ENCODE measurements at places on chromosomes 16 and 17. TPM values are rescaled to one million over a fixed set of nuclear protein-coding genes. Genes with fewer than 3 reads are reported as not detected.
A peak's percentile ranks its signal among the peaks of the same experiment; 100 is the strongest.

- H3K4me3 ChIP-seq = peak within 1 kb of the TSS; percentile 74
- no peak for DNase-seq
- peak within 1 kb of the TSS; percentile 95 for H3K27ac ChIP-seq
- peaks cover 56% of the 10 kb centered on the region for H3K4me1 ChIP-seq
- H3K27me3 ChIP-seq = no peaks in the 10 kb centered on the region
These were observed at the start of gene RHBDF1 for GRCh38 chr16:72561-73548. Gene RHBDF1, minus strand, starts transcription at chr16:72631. Its CDS starts 7,616 bp downstream, at chr16:65015.

Gene CD300H
- not detected for total RNA-seq

Gene CSH1
- total RNA-seq = not detected

- H3K4me3 ChIP-seq = no peak overlapping the region
- H3K27ac ChIP-seq = no peak overlapping the region
- H3K27me3 ChIP-seq = no peaks in the 10 kb centered on the region
- H3K4me1 ChIP-seq = no peaks in the 10 kb centered on the region
These were observed 8.2 kb upstream of the C16orf74 start for GRCh38 chr16:85759136-85759535.

GRCh38 chr16:72879846-72880245, 168.1 kb downstream of the ZFHX3 start:
- H3K27ac ChIP-seq = no peak overlapping the region
- no peaks in the 10 kb centered on the region for H3K36me3 ChIP-seq
- H3K4me3 ChIP-seq = no peak overlapping the region
- no peaks in the 10 kb centered on the region for H3K27me3 ChIP-seq
- H3K4me1 ChIP-seq = no peaks in the 10 kb centered on the region
- DNase-seq = no peak

GRCh38 chr17:42675965-42676423, 800 bp downstream of the PLEKHH3 start:
- H3K4me3 ChIP-seq = peak overlapping the region; percentile 87
- peak; percentile 75 for DNase-seq
- H3K27ac ChIP-seq = peak overlapping the region; percentile 96
- H3K4me1 ChIP-seq = peaks cover 12% of the 10 kb centered on the region
- H3K27me3 ChIP-seq = no peaks in the 10 kb centered on the region
- no peaks in the 10 kb centered on the region for H3K36me3 ChIP-seq

Gene TMEM97
- 7.5 TPM for total RNA-seq

GRCh38 chr17:72715906-72716572, 376.4 kb downstream of the SLC39A11 start:
- DNase-seq = no peak
- peak overlapping the region; percentile 21 for H3K4me3 ChIP-seq
- no peaks in the 10 kb centered on the region for H3K27me3 ChIP-seq

- H3K36me3 ChIP-seq = peaks cover 5% of the 10 kb centered on the region
- no peaks in the 10 kb centered on the region for H3K27me3 ChIP-seq
- H3K27ac ChIP-seq = no peak overlapping the region
- no peak overlapping the region for H3K4me3 ChIP-seq
- no peak for DNase-seq
- H3K4me1 ChIP-seq = no peaks in the 10 kb centered on the region
These were observed 171.1 kb downstream of the CDH11 start for GRCh38 chr16:64950731-64951130.

Gene KRT27
- not detected for total RNA-seq

DNA sequence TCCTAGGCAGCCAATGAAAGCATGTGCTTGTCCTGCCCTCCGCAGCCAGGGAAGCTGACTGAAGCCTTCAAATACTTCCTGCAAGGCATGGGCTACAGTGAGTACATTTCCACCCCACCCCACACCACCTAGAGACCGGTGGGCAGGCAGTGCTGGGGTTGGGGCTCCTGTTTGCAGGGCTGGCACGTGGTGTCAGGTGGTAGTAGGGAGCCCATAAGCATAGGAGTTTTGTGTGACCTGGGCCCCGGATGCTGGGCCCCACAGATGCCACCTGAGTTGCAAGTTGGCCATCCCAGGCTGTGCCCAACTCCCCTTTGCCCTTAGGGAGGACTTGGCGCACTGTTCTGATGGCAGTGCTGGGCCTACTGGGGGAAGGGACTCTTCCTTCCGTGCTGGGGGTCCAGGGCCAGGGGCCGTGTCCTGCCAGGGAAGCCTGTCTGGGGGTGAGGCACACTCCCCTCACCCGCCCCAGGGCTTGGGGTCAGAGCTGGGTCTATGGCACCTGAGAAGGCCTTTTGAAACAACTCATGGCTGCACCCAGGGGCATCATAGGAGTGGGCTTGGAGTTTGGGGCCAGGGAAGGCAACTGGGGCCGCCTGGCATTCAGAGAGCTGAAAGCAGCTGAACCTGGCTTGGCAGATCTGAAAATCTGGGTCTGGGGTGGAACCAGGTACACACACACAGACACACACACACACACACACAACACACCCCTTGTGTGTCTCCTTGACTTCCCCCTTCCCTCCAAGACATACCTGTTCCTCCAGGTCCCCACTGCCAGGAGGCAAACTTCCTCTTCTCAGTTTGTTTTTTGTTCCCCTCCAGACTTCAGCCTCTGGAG, 5.8 kb upstream of the SETD6 start:
- H3K4me3 ChIP-seq = no peak overlapping the region
- H3K27ac ChIP-seq = peak overlapping the region; percentile 2
- no peak for DNase-seq
- H3K4me1 ChIP-seq = no peaks in the 10 kb centered on the region

- H3K27me3 ChIP-seq = no peaks in the 10 kb centered on the region
- no peak for DNase-seq
These were observed 20.5 kb upstream of the SDR42E2 start for GRCh38 chr16:22141767-22142166.

DNA sequence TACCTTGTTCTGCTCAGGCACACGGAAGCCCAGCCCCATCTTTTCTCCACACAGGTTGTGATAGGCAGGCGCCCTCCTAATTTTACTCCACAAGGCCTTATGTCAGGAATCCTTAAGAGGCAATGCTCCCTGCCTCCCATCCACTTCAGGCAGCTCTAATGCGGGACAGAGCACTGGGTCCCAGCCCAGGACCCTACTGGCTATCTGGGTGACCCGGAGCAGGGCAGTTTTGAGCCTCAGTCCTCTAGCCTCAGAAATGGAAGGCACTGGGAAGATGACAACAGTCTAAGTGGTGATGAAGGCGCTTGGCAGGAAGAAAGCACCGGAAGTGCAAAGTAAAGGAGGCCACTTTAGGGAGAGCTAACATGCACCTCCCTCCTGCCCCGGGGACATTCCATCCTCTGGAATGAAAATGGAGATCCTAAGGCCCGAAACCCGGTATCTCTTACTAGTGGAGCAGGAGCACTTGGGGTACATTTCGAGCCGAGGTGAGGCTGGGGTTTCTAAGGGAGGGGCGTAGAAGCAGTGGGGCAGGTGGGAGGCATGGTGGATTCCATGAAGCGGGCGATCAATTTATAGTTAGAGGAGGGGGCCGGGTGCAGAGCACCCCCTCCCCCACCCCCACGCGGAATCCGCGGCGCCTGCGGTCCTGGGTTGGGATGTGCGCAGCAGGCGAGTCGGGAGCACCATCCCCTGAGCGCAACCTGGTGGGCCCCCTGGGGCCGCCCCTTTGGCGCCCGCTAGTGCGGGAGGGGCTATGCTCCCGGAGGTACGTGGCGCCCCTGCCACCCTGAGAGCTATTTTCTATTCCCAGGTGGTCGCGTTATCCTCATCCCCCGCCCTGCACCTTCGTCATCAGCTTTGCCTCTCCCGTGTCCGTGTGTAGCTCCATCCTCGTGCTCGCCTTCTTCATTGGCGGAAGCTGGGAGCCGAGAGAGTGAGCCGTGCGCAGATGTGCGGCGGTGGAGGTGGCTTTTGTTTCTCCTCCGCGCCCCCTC, 4.9 kb downstream of the MT1F start:
- H3K27ac ChIP-seq = peak overlapping the region; percentile 55
- no peaks in the 10 kb centered on the region for H3K36me3 ChIP-seq
- DNase-seq = no peak
- peaks cover 7% of the 10 kb centered on the region for H3K4me1 ChIP-seq
- H3K27me3 ChIP-seq = peaks cover 2% of the 10 kb centered on the region
- H3K4me3 ChIP-seq = peak overlapping the region; percentile 51

GRCh38 chr17:39598047-39598481, 9.7 kb downstream of the NEUROD2 start:
- H3K27me3 ChIP-seq = peaks cover 89% of the 10 kb centered on the region
- H3K4me3 ChIP-seq = no peak overlapping the region
- no peak for DNase-seq
- H3K36me3 ChIP-seq = no peaks in the 10 kb centered on the region

GRCh38 chr17:63635787-63636186, 13.6 kb downstream of the MAP3K3 start:
- H3K27me3 ChIP-seq = no peaks in the 10 kb centered on the region
- no peak for DNase-seq
- H3K27ac ChIP-seq = peak overlapping the region; percentile 8

DNA sequence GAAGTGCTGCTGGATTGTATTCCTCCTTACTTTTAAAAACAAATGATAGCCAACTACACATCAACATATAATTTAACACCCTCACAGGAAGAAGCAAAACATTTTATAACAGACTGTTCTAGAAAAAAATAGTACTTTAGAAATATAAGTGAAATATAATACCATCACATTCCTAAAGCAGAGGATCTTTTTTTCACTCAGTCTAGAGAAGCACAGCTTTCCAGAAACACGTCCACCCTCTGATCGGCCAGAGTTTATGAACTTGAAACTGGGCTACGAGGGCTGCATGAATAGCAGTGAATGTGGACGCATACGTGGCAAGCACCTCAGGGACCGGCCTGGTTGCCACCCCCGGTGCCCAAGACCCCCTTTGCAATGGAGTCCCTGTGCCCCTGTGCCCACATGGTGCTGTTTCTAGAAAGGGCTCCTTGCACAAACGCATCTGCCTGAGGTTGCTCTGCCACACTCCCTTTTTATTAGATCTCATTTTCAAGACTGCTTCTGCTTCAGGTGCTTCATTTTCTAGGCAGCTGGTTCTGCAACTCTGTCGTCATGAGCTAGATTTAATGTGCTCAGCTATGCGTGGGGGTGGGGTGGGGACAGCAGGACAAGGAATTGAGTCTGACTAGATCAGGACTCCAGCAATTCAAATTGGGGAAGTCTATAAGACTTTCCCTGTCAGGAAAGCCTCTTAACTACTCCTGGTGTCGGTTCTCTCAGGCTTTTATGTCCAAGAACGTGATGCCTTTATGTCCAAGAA, 29.1 kb upstream of the ERN1 start:
- no peaks in the 10 kb centered on the region for H3K36me3 ChIP-seq
- DNase-seq = no peak
- no peaks in the 10 kb centered on the region for H3K27me3 ChIP-seq
- H3K27ac ChIP-seq = no peak overlapping the region
- H3K4me3 ChIP-seq = no peak overlapping the region

- peak; percentile 75 for DNase-seq
- H3K27ac ChIP-seq = peak overlapping the region; percentile 99
- H3K27me3 ChIP-seq = no peaks in the 10 kb centered on the region
These were observed 1.3 kb upstream of the ACTG1 start for GRCh38 chr17:81513753-81514488.
